MM.1S (cell line): ENCODE measurements at places on chromosomes 3 and 15.
A peak's percentile ranks its signal among the peaks of the same experiment; 100 is the strongest.

- H3K27ac ChIP-seq = no peak overlapping the region
- no peak for DNase-seq
- H3K36me3 ChIP-seq = no peaks in the 10 kb centered on the region
- H3K4me3 ChIP-seq = no peak overlapping the region
- 0 out of 2 replicates have a peak, but pooled peaks cover 3% of the 10 kb centered on the region for H3K4me1 ChIP-seq
- no peaks in the 10 kb centered on the region for H3K27me3 ChIP-seq
Measured at GRCh38 chr3:66297900-66298299, 77.1 kb downstream of the SLC25A26 start.

GRCh38 chr15:71329497-71330260 is 214.4 kb downstream of the THSD4 start:
- H3K27me3 ChIP-seq = no peaks in the 10 kb centered on the region
- H3K27ac ChIP-seq = no peak overlapping the region
- H3K36me3 ChIP-seq = no peaks in the 10 kb centered on the region

GRCh38 chr3:19711160-19711782 is 222.7 kb downstream of the EFHB start:
- no peak overlapping the region for H3K27ac ChIP-seq
- no peaks in the 10 kb centered on the region for H3K4me1 ChIP-seq
- no peak overlapping the region for H3K4me3 ChIP-seq
- H3K36me3 ChIP-seq = no peaks in the 10 kb centered on the region
- no peaks in the 10 kb centered on the region for H3K27me3 ChIP-seq

DNA sequence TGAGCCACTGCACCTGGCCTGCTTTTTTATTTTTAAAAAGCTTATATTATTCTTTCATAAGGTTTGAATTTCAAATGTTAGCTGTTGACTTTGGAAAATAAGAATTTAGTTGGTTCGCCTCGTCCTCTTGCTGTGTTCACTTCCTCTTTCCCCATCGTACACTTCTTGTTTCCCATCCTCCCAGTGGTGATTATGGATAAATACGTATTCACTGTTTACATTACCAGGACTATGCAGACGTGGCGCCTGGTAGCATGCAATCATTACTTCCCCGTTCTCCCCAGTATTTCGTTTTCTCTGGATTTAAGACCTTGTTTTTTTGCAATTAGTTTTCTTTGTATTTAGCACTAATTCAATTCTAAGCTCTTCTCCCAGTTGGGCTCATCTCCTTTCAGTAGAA is 70.1 kb downstream of the LMLN start:
- no peaks in the 10 kb centered on the region for H3K4me1 ChIP-seq
- DNase-seq = no peak
- H3K4me3 ChIP-seq = no peak overlapping the region

DNA sequence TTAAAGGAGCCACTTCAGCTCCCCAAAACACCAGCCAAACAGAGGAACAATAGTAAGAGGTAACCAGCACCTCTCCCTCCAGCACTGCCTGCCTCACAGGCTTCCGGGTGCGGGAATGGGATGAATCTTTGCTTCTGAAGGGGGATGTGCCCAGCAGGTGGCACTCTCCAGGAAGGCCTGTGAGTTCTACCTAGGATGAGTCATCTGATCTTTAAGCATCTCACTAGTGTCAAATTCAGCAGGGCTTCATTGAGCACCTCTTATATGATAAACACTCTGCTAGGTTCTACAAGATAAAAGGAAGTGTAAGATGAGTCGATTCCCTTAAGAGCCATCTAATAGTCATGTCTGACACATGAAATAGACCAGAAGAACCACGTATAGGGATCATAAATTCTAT is 237.4 kb upstream of the UMPS start:
- no peak overlapping the region for H3K27ac ChIP-seq
- peaks cover 3% of the 10 kb centered on the region; the same call in 1 of the 2 replicates for H3K4me1 ChIP-seq
- H3K36me3 ChIP-seq = no peaks in the 10 kb centered on the region
- no peak overlapping the region for H3K4me3 ChIP-seq
- peak; percentile 16 for DNase-seq

GRCh38 chr3:55615694-55616295 is 128.7 kb upstream of the WNT5A start:
- no peaks in the 10 kb centered on the region for H3K36me3 ChIP-seq
- H3K4me1 ChIP-seq = no peaks in the 10 kb centered on the region
- H3K27me3 ChIP-seq = no peaks in the 10 kb centered on the region
- no peak overlapping the region for H3K4me3 ChIP-seq
- no peak for DNase-seq
- H3K27ac ChIP-seq = no peak overlapping the region

DNA sequence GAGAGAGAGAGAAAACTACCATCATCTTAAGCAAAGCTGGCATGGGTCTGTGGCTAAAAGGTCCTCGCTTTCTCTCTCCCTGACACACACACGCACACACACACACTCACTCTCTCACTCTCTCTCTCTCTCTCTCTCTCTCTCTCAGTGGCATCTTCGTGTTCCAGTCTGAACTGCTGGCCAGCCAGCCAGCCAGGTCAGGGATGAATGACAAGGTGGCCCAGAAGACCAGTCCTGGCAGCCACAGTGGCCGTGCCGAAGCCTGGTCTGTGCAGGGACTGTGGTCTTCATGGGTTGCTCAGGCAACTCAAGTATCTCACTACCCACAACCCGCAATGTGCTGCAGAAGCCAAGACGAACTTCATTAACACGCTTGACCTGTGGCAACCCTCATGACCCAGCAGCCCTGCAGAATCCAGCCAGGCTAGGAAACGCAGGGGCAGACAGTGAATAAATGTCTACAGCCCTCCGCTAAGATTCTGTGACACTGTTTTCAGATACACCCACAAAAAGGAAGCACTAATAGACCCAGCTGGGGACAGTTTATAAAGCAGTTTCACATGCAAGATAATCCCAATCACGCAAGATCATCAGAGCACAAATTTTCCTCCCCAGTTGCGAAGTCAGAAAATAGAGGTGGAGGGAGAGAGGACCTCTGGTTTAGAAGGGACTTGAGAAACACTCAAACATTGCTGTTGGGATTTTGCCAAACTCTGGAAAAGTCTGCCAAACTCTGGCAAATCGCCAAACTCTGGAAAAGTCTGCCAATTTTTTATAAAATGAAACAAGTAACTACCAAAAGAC is 66.4 kb downstream of the XXYLT1 start:
- peaks cover 17% of the 10 kb centered on the region for H3K4me1 ChIP-seq
- H3K4me3 ChIP-seq = no peak overlapping the region
